ENCODE measurements at places on chromosomes 7 and 10.

GRCh38 chr7:8613191-8613590 lies 179.8 kb downstream of the NXPH1 start:
- DNase-seq, result no peak

DNA sequence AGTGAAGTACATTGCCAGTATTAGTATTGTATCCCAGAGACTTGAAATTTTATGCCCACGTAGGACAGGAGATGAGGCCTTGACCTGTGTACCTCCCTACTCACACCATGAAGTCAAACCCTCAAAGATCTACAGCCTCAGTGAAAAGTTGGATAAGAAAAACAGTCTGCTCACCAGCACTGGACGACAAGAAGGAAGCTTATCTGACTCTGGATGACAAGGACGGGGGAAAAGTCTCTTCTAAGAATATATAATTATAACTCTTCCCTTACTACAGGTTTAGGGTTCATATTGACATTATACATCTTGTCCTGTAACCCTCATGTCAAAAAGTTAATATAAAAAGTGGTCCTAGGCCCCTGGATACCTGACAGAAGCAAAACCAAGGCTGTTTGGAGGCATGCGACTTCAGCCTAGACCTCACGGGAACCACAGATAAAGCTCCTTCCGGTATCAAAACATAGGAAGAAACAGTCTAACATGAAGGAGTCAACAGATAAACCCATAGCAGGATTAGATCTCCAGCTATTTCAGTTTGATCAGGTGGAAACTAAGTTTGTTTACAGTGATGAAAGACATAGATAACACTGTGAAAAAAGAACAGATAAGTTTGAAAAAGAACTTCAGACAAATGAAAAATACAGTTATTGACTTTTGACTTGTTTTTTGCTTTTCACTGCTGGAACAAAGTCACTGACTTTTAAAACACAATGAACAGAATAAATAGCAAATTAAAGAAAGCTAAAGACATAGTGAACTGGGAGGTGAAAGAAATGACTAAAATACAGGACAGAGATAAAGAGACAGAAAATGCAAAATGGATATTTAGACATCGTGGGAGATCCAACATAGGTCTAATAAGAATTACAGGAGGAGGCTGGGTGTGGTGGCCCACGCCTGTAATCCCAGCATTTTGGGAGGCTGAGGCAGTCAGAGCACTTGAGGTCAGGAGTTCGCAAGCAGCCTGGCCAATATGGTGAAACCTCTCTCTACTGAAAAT lies 145.9 kb downstream of the PHTF2 start:
- no peak for DNase-seq

DNA sequence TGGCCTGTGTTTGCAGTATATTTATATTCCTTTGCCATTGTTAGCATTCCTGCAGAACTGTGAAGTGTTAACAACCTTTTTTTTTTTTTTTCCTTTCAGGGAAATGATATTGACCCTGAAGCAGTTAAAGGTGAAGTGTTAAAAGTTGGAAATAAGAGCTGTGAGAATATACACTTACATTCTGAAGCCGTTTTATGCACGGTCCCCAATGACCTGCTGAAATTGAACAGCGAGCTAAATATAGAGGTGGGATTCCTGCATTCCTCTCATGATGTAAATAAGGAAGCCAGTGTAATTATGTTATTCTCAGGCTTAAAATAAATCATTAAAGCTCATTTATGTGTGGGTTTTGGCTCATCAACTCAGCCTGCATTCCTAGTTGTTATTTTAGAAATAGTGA lies 92.8 kb upstream of the CAPZA2 start:
- DNase-seq, result no peak

DNA sequence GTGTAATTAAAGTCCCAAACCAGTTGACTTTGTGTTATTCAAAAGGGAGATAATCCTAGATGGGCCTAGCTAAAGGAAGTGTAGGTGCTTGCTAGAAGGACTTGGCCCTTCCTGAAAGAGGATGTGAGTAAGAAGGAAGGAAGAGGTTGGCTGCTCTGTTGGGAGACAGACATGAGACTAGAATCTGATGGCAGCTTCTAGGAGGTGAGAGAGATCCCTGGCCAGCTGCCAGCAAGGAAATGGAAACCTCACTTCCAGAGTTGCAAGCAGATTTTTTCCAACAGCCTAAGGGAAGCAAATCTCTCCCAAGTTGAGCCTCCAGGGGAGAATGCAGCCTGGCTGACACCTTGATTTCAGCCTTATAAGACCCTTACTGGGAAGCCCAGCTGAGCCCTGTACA lies 368.4 kb upstream of the ZMIZ1 start:
- no peak for DNase-seq

DNA sequence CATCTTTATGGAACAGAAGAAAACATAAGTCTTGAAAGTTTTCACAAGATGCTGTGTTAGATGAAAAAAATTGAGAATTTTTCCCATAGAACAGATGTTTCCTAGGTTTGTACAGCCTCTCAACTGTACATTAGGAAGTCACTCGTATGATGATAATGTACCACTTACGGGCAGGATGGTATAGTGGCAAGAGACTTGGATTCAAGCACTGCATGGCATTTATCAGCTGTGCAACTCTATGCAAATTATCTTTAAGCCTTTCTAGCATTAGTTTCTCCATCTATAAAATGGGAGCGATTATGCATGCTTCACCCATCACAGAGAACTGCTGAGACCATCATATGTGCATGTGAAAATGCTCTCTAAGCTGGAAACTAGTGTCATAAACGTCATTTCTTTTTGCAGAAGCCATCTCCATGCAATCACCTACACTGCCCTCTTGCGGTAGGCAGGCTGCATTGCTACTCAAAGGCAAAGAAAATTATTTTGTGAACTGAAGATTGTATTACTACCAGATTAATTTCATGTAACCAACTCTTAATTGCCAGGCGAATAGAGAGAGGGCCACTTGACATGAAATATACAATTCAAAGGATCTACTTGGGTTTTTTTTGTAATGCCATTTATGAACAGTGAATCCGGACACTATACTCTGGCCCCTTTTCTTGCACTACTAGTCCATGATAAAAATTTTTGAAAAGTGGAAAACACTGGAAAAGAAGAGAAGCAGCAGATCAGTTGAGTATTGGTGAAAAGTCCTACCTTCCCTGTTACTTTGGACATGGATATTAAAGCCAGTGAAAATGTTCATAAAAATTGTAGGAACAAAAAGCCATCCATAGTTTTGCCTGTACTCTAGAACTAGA lies 102.3 kb downstream of the JAZF1 start:
- no peak for DNase-seq

DNA sequence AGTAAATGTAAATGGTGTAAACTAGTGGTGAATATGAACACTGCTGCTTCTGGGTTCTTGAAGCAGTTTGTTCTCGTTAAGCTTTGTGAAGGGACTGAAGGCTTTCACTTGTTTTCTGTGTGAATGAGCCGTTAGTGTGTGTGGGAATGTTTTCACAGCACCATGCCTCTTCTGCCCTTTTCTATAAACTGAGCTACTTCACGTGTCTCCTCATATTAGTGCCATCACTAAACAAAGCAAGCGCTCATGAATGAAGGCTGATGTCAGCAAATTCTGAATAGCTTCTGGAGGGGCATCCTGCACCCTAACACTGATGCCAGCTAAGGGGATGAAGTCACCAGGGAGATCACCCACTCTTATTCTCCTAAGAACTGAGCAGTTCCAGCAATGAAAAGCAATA lies 205.6 kb upstream of the ETV1 start:
- DNase-seq, result no peak

DNA sequence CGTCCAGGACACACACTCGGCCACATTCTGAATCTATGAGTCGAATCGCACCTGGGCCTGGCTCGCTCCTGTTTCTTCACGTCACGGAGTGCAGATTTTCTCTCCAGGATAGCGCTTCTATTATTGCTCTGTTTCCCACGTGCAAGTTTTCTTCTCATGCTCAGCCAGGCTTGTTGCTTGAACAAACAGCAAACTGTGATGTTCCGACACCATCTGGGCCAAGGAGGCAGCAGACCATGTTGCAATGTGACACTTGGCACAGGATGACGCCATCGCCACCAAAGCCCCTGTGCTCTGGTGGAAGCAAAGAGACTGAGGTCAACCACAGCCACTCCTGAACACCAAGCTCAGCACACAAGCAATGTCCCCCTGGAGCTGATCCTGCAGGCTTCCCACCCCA lies 507.1 kb upstream of the ADARB2 start:
- DNase-seq, result no peak

- no peak for DNase-seq
Measured at GRCh38 chr10:69334302-69335062, 56.2 kb downstream of the HK1 start.

DNA sequence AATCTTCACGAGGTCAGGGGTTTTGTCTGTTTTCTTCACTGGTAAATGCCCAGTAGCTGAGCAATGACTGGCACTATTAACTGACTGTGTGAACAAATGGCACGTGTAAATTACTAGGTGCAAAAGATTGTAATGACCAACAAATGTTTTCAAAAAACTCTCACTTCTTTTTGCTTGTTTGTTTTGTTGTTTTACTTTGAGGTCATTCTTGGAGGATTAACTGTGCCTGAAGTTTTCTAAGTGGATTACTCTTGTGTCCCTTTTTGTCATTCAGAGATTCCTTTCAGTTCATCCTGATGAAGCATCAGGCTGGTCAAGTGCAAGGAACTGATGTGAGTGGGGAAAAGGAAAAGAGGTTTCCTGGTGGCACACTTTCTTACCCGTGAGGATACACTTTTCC lies 74.4 kb upstream of the PPP1R3C start:
- no peak for DNase-seq

DNA sequence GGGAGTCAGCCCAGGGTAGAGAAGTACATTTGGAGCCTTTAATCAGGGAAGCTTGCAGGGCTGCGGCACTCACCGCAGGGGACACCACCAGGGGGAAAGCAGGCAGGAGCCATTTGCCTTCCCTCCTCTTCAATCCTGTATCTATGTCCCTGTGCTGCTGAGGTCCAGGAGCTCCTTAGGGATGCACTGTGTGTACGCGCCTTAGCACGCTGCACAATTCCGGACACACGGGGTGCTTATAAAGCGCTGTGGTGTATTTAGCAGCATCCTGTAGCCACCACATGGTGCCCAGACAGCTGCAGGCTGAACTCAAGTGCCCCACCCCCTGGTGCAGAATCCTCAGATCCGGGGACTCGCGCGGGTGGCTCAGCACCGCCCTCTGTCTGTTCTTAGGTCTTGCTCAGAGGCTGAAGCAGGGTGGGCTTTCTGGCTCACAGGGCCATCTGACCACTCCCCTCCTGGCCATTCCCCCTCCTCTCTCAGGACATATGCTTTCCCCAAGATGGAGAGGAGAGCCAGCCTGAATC lies 421.4 kb downstream of the SDK1 start:
- DNase-seq, result no peak

- DNase-seq, result no peak
Measured at GRCh38 chr7:49638166-49638565, 135.3 kb upstream of the VWC2 start.

DNA sequence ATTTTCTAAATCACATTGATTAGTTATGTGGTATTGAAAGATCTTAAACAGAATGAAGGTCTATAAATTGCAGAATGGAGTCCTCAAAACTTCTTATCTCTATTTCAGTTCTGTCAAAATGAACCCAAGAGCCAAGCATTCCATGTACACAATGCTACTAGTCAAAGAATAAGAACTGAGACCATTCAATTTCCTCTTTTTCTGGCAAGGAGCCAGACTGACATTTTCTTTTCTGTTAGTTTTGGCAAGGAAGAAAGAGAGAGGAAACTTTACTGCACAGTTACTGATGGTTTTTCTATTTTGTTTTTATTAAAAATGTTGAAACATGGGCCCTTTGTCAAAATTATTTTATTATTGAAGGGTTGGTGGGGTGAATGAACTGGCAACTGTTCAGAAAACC lies 181.8 kb upstream of the FERD3L start:
- DNase-seq, result no peak
